ENCODE measurements at places on chromosomes 4 and X.

DNA sequence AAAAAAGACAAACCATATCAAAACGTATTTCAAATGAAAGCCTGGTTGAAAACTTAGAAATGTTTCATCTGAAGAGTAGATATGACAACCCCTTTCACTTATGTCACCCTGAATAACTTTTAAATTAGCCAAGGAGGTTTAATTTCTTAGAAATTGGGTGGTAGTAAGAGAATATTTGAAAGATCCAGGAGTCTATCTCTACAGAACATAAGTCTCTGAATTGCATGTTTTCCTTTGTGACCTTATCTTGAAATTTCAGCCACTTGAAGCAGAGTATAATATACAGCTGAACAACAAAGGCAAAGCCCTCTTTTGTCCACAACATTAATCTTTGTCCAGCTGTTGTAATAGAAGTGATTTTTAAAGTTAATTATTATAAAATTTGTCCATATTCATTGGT is 49.5 kb downstream of the TMEM154 start:
- DNase-seq: no peak

DNA sequence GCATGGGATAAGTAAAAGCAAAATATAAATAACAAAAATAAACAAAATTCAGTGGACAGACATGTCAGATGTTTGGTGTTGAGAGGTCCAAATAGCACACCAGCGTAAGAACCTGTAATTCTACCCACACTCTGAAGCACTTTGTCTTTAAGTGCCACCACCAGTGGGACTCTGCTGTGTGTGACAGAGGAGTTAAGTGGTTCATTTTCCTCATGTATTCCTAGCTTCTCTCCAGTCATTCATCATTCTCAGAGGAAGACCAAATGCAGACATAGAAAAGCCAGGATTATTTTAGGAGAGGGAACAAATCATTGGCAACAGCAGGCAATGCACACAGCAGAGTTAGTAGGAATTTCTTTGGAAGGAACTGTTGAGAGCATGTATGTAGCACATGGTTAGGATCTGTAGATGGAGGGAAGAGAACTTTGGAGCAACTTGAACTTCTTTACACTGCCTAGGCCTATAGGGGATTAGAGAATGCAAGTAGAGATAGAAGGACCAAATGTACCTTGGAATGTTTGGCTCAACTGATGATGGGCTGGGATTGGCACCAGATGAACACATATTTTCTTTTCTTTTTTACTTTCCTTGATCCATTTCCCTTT is 43.0 kb upstream of the ARHGAP24 start:
- no peak for DNase-seq

GRCh38 chr4:158621729-158622128 is 50.0 kb downstream of the C4orf46 start:
- DNase-seq: no peak

DNA sequence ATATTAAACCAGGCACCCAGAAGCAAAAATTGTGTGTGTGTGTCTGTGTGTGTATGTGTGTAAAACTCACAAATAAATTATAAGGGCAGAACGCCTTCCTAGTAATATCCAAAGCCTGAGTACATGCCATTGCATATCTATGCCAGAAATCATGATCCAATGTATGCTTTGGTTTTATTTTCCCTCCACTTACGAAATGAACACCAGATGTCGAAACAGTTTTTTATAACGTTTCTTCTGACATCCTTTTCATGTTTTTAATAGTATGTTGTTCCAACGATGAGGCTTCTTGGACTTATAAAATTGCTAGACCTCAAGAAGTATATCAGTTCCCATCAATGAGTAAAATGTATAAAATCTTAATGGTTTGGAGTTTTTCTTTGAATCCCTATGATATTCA is 55.4 kb downstream of the KCNIP4 start:
- DNase-seq: no peak

GRCh38 chr4:1049591-1049905 is 38.1 kb downstream of the FGFRL1 start:
- no peak for DNase-seq

Measured in KG1 (cell line).